ENCODE measurements at places on chromosomes 16 and 17.

DNA sequence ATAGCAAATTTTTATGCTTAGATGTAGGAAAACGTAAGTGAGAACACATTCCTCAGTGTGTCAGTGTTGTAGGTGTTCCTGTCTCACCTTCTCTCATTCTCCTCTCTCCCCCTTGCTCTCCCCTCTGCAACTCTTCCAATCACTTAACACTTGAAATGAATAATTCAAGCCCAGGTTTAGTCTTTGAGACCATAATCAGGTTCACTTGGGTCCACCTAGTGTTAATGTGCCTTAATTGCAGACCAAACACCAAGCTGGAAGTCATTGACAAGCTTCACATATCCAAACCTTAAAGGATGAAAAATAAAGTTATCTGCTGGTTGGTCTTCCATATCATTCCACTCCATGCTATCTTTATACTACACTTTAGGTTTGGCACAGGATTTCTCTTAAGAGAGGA is 37.0 kb downstream of the STXBP4 start:
- DNase-seq = no peak

DNA sequence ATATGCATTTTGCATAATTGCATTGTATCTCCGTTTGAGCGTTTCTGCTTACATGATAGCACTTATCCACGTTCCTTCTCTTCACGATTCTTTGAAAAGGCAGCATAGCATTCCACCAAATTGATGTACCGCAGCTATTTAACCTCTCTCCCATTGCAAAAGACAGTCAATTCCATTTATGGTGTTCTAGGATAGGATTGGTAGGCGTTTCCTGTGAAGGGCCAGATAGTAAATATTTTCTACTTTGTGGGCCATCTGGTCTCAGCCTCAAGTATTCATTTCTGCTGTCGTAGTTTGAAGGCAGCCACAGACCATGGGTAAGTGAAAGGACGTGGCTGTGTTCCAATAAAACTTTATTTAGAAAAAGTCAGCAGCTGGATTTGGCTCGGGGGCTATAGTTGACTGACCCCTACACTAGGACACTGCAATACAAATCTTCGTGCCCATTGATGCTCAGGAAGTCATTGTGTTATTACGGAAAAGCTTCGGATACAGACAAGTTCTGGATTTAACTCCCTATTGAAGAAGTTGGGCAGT is 10.1 kb downstream of the SNX29 start:
- DNase-seq = no peak

DNA sequence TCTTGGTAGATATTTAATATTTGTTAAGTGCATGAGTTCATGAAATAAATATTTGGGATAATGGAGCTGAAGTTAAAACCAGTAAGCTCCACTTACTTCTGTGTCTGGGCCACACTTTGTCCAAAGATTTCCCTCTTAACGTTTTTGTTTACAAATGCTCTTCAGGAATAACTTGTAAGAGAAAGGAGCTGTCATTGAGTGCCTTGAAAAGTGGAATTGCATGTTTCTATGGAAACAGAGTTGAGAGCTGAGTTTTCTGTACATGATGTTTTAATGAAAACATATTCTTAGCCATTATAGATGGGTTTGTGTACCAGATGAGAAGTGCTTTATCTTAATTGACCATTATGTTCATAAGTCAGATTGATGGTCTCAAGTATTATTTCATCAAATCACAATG is 1045.4 kb upstream of the EEF2KMT start:
- no peak for DNase-seq

- DNase-seq = no peak
These were observed 132.6 kb downstream of the ZNF778 start for GRCh38 chr16:89349947-89350633.

DNA sequence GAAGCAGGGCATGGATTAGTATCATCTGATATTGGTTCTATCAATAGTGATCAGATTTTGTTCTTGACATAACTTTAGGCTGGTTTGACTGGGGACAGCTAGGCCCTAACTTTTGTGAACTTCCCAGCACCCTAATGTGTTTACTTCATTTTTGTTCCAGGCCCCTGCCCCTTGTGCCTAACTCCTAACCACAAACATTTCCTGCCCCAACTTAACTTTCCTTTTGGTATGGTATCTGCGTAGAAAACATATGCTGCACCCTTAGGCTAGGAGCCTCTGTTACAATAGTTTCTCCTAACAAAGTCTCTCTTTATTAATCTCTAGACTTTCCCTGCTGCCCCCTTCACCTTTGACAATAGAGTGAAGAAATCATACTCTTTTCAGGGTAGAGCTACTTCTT is 2.5 kb downstream of the ADPRM start:
- no peak for DNase-seq

- DNase-seq = no peak
These were observed 2.1 kb upstream of the CAMKK1 start for GRCh38 chr17:3894911-3895343.

Data from activated CD4-positive, alpha-beta T cell treated with anti-CD3 and anti-CD28 coated beads for 24 hours (primary cell).